ENCODE measurements at places on chromosomes 13 and 19.
A peak's percentile ranks its signal among the peaks of the same experiment; 100 is the strongest.

GRCh38 chr13:65555962-65556361 is 1674.2 kb downstream of the PCDH9 start:
- DNase-seq: no peak
- H3K27me3 ChIP-seq: no peaks in the 10 kb centered on the region
- H3K4me1 ChIP-seq: no peaks in the 10 kb centered on the region
- H3K4me3 ChIP-seq: no peak overlapping the region

- no peaks in the 10 kb centered on the region for H3K4me1 ChIP-seq
- DNase-seq: no peak
Observed at GRCh38 chr13:85819513-85819912, 20.3 kb upstream of the SLITRK6 start.

GRCh38 chr13:20403826-20404225 is 121.8 kb downstream of the CRYL1 start:
- no peaks in the 10 kb centered on the region for H3K36me3 ChIP-seq
- DNase-seq: no peak
- H3K27me3 ChIP-seq: no peaks in the 10 kb centered on the region
- peaks cover 25% of the 10 kb centered on the region for H3K4me1 ChIP-seq
- H3K27ac ChIP-seq: no peak overlapping the region

GRCh38 chr19:7715671-7716070 is 13.7 kb upstream of the FCER2 start:
- no peaks in the 10 kb centered on the region for H3K4me1 ChIP-seq
- no peaks in the 10 kb centered on the region for H3K36me3 ChIP-seq
- DNase-seq: no peak
- H3K27me3 ChIP-seq: no peaks in the 10 kb centered on the region
- H3K4me3 ChIP-seq: no peak overlapping the region
- no peak overlapping the region for H3K27ac ChIP-seq

GRCh38 chr19:9151367-9151766 is 11.2 kb downstream of the ZNF317 start:
- H3K27me3 ChIP-seq: no peaks in the 10 kb centered on the region
- H3K27ac ChIP-seq: no peak overlapping the region
- peaks cover 20% of the 10 kb centered on the region for H3K36me3 ChIP-seq
- no peak for DNase-seq

- H3K4me3 ChIP-seq: no peak overlapping the region
- H3K27me3 ChIP-seq: no peaks in the 10 kb centered on the region
- no peaks in the 10 kb centered on the region for H3K36me3 ChIP-seq
- H3K27ac ChIP-seq: no peak overlapping the region
- H3K4me1 ChIP-seq: no peaks in the 10 kb centered on the region
Observed at GRCh38 chr13:80706164-80706471, 365.2 kb upstream of the SPRY2 start.

GRCh38 chr19:14342809-14343208 is 38.4 kb upstream of the ADGRE5 start:
- no peak overlapping the region for H3K27ac ChIP-seq
- no peaks in the 10 kb centered on the region for H3K4me1 ChIP-seq
- H3K4me3 ChIP-seq: no peak overlapping the region

GRCh38 chr13:101018720-101019119 is 344.1 kb upstream of the TMTC4 start:
- H3K4me1 ChIP-seq: peaks cover 5% of the 10 kb centered on the region
- H3K27ac ChIP-seq: no peak overlapping the region
- DNase-seq: peak; percentile 85
- H3K36me3 ChIP-seq: no peaks in the 10 kb centered on the region
- 0 out of 2 replicates have a peak, but pooled peaks cover 2% of the 10 kb centered on the region for H3K27me3 ChIP-seq

- no peaks in the 10 kb centered on the region for H3K36me3 ChIP-seq
- no peak for DNase-seq
- no peak overlapping the region for H3K27ac ChIP-seq
- no peaks in the 10 kb centered on the region for H3K27me3 ChIP-seq
Observed at GRCh38 chr13:31321457-31321856, 121.7 kb downstream of the B3GLCT start.

- no peaks in the 10 kb centered on the region for H3K36me3 ChIP-seq
- H3K4me3 ChIP-seq: no peak overlapping the region
- H3K27ac ChIP-seq: no peak overlapping the region
Observed at GRCh38 chr19:56351208-56351607, 36.6 kb upstream of the ZSCAN5A start.

- no peaks in the 10 kb centered on the region for H3K27me3 ChIP-seq
- H3K36me3 ChIP-seq: no peaks in the 10 kb centered on the region
- peaks cover 11% of the 10 kb centered on the region for H3K4me1 ChIP-seq
- DNase-seq: peak; percentile 68
- no peak overlapping the region for H3K4me3 ChIP-seq
Observed at GRCh38 chr19:4633140-4633967, 6.0 kb upstream of the TNFAIP8L1 start.

DNA sequence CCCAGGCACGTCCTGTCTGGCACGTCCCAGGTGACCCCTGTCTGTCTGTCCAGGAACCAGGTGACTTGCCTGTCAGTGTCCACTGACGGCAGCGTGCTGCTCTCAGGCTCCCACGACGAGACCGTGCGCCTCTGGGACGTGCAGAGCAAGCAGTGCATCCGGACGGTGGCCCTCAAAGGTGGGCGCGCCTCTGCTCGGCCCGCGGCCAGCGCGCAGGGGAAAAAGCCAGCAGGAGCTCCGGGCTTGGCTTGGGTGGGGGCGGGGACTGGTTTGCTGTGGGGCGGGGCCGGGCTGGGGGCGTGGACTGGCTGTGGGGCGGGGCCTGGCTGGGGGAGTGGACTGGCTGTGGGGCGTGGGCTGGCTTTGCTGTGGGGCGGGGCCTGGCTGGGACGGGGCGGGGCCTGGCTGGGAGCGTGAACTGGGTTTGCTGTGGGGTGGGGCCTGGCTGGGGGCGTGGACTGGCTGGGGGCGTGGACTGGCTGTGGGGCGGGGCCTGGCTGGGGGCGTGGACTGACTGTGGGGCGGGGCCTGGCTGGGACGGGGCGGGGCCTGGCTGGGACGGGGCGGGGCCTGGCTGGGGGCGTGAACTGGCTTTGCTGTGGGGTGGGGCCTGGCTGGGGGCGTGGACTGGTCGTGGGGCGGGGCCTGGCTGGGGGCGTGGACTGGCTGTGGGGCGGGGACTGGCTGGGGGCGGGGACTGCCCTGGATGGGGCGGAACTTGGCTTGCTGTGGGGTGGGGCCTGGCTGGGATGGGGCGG is 7.2 kb downstream of the WDR18 start:
- peak; percentile 75 for DNase-seq
- H3K4me1 ChIP-seq: no peaks in the 10 kb centered on the region
- H3K27ac ChIP-seq: no peak overlapping the region
- H3K27me3 ChIP-seq: peaks cover 6% of the 10 kb centered on the region

DNA sequence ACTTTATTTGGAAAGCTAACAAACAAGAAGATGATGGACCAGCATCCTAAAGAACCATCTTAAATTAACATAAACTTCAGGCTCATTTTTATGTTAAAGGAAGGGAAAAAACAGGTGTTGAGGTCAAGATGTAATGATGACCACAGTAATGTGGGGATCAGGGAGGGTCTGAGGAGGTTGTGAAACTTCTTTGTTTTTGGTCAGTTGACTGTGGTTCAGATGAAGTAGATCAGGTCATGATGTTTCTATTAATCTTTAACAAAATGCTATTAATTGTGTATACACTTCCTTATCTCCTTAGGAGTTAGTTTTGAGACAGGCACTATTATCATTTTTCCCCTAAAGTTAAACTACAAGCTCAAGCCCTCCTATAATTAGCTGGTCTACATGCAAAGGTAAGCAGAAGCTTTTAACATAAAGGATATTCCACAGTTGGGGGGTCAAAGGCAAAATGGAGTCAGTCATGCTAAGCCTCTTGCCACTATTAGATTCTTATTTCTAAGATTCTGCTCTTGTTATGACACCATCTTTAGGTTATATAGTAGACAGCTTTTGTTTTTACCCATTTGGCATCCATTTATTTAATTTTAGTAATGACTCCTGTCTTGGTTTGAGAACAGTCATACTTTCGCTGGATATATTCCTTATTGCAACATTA is 800.1 kb upstream of the PCDH9 start:
- no peak overlapping the region for H3K27ac ChIP-seq
- no peak for DNase-seq
- H3K36me3 ChIP-seq: no peaks in the 10 kb centered on the region

All from GM23248 (cell line).